ENCODE measurements at places on chromosomes 1 and 21. TPM values are rescaled to one million over a fixed set of nuclear protein-coding genes. Genes with fewer than 3 reads are reported as not detected.

DNA sequence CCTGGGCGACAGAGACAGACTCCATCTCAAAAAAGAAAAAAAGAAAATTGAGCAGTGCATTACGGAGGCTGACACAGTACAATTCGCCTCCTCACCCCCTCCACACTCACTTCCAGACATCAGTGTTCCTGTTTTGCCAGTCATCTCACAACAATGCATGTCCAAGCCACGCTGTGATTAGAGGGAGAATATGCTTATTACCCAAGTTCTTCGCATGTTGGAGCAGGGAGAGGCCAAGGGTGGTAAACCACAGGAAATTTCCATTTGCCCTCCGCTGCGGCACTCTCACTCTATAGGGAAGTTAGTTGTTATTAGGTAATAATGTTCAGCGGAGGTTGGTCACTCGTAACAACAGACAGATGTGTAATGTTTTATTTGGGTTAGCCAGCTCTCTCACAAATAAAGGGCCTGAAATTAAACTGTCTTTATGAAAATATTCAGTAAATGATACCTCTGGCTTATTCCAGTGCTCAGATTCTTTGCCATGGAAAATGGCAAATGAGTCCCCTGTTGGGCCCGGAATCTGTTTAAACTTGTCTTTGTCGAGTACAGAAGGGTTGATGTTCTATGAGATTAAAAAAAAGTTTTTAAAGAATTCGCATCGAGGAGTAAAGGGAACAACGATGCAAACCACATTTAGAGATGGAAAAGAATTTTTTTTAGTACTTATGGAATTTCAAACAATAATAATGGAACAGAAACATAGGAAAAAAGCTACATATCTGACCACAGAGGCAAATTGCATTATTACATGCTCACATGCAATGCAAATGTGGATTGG, 33.1 kb downstream of the KCNJ15 start:
- no peaks in the 10 kb centered on the region for H3K36me3 ChIP-seq
- H3K4me3 ChIP-seq = no peak overlapping the region
- peak; percentile 98 for DNase-seq
- peaks cover 52% of the 10 kb centered on the region for H3K4me1 ChIP-seq
- no peaks in the 10 kb centered on the region for H3K27me3 ChIP-seq
- peak overlapping the region; percentile 87 for H3K27ac ChIP-seq

Gene DTL
- 10.5 TPM for total RNA-seq

Gene FABP3
- total RNA-seq = 2.1 TPM

DNA sequence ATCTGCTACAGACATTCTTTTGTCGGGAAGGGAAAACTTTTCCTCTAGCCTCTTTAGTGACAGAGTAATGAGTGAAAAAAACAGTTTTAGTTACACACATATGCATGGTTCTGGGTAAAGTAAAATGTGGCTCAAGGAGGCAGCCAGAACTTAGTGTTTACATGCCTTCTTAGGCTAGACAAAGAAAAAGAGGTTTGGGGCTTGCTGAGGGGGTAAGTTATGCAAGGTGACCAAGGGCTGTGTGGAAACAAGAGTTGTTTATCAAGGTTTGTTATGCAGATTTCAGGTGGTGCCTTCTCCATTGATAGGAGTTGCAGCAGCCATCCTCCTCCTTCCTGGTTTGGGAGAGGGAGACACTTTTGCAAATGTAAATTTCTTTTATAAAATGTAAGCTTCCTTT, 66.5 kb upstream of the RAB3GAP2 start:
- no peak overlapping the region for H3K27ac ChIP-seq
- no peak overlapping the region for H3K4me3 ChIP-seq
- DNase-seq = no peak
- H3K4me1 ChIP-seq = no peaks in the 10 kb centered on the region
- H3K36me3 ChIP-seq = no peaks in the 10 kb centered on the region

DNA sequence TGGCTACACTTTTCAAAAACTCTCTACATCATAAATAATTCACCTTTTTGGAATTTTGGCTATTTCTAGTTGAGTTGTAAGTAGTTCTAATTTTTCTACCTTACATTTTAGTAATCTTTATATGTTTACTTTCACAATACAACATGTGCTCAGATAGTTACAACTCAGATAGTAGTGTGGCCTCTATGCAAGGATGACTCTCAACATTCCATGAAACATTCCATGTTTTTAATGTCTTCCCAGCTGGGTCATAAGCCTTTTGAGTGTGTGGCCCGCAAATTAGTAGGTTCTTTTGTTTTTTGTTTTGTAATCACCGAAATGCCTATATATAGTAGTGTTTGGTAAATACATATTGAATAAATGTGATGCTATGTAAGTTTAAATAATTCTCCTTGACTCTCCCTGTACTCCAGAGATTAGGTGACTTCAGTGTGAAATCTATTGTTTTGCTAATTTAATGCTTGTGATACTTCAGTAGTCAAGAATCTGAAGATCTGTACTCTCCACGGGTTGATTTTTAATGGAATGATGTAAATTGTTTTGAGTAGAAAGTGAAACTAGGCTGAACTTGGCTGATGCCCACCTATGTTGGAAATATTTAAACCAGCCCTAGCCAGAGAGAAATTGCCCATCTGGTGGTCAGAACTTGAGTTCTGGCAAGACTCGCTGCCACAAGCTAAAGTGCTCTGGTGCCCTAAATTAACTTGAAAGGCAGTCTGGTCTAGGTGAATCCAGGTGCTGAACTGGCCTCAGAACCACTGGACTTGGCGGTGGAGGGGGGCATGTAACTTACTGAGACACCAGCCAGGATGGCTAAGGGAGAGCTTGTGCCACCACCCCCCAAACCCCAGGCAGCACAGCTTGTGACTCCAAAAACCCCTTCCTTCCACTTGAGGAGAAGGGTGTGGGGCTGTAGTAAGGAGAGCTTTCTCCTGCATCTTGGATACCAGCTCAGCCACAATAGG, 165.6 kb downstream of the USP25 start:
- H3K36me3 ChIP-seq = no peaks in the 10 kb centered on the region
- H3K4me1 ChIP-seq = peaks cover 10% of the 10 kb centered on the region
- no peaks in the 10 kb centered on the region for H3K27me3 ChIP-seq
- no peak overlapping the region for H3K4me3 ChIP-seq
- DNase-seq = peak; percentile 20
- no peak overlapping the region for H3K27ac ChIP-seq

DNA sequence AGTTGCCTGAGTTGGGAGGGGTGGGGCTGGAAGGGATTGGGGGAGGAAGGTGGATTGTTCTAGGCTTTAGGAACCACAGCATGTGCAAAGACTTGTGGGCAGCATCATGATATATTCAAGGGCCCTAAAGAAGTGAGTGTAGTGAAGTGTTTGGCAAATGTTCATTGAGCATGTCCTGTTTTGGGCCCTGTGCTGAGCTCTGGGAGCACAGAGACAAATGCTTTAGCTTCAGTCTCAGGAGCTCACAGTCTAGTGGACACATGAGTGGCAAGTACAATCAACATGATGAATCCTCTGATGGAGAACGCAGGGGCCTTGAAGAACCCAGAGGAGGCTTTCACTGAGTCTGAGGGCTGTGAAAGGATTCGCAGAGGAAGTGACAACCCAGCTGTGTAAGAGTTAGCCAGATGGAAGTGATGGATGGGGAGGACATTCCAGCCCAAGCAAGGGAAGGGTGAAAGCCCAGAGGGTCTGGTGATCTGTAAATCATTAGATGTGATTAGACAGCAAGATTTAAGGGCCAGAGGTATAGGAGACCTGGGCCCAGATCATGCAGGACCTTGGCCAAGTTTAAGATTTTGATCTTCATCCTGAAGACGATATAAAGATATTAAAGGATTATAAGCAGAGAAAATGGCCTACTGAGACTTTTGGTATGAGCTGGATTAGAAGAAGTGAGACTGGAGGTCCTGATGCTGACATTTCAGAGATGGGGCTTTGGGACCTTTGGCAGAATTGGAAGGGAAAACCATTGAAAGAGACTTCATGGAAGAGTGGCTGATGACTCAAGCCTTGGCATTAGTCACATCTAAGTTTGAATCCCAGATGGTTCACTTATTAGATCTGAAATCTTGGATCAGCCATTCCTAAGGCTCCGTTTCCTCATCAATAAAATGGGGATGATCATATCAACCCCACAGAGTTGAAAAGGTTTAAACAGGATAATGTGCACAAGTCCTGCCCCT, 4.6 kb downstream of the IPO13 start:
- DNase-seq = peak; percentile 53
- no peak overlapping the region for H3K27ac ChIP-seq
- no peak overlapping the region for H3K4me3 ChIP-seq
- peaks cover 10% of the 10 kb centered on the region for H3K4me1 ChIP-seq
- H3K27me3 ChIP-seq = no peaks in the 10 kb centered on the region
